ENCODE measurements at places on chromosomes 6 and 20.

GRCh38 chr6:31792761-31793171 lies 2.8 kb downstream of the VARS1 start:
- no peak for DNase-seq

GRCh38 chr6:139686308-139686707 lies 311.9 kb upstream of the CITED2 start:
- DNase-seq = no peak

- DNase-seq = no peak
These were observed 114.2 kb upstream of the LY86 start for GRCh38 chr6:6474170-6474920.

DNA sequence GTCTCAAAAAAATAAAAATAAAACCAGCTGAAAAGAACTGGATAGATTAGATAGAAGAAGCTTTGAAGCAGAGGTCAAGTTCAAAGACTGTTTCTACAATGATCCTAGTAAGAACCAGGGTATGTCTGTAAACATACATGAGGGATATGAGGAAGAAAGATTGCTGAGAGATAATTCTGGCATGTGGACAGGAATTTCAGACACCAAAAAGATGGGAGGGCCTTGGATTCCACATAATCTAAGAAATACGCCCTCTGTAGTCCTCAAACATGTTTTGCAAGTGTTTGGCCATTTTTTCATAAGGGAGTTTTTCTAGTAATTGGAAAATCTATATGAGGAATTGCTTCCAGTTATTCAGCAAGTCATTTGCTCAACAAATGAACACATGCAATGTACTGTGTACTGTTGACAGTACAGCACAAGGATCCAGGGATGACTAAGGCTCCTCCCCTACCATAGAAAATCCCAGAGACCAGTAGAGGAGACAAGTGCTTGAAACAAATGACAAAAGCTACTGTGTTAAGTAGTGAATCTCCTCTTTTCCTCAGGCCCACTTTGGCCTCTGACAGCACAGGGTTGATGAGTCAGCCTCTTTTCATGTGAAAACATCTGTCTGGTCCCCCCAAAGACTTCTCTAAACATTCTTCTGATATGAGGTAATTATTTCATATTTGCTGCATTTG lies 795.9 kb downstream of the MAFB start:
- no peak for DNase-seq

DNA sequence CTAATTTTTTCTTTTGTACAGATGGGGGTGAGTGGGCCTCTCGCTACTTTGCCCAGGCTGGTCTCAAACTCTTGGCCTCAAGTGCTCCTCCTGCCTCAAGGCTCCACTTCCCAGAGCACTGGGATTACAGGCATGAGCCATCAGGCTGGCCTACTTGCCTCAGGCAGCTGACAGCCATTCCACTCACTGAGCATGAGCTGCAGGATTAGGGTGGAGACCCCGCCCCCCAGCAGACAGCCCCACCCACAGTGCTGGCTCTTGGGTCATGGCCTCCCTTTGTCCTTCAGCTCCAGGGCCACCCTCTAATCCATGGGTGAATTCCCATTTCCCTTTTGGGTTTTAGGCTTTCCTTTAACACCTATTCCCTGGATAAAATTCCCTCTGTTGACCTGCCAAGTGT lies 82.1 kb downstream of the BFSP1 start:
- no peak for DNase-seq

DNA sequence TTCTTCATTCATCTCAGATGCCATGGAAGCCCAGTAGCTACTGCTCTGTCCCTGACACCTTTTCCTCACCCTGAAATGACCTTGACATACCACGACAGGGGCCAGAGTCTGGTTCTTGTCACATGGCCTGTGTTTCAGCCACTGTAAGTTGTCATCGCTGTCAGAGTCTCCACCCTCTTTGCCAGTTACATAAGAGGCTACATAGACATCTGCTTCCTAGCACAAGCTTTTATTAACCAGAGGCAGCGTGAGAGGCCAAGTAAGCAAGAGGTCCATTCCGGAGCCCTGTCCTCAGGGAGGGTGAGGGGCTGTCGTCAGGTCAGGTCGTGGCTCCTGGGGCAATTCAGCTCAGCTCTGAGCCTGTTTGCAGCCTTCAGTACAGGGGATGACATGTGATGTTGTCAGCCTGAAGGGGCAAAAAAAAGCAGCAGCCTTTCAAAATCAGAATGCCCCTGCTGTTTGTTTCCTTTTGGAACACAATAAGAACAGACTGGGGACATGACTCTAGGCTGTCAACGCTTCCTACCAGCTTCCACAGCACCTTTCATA lies 146.3 kb downstream of the MTFR2 start:
- no peak for DNase-seq
